ENCODE measurements at places on chromosomes 1 and 21.

DNA sequence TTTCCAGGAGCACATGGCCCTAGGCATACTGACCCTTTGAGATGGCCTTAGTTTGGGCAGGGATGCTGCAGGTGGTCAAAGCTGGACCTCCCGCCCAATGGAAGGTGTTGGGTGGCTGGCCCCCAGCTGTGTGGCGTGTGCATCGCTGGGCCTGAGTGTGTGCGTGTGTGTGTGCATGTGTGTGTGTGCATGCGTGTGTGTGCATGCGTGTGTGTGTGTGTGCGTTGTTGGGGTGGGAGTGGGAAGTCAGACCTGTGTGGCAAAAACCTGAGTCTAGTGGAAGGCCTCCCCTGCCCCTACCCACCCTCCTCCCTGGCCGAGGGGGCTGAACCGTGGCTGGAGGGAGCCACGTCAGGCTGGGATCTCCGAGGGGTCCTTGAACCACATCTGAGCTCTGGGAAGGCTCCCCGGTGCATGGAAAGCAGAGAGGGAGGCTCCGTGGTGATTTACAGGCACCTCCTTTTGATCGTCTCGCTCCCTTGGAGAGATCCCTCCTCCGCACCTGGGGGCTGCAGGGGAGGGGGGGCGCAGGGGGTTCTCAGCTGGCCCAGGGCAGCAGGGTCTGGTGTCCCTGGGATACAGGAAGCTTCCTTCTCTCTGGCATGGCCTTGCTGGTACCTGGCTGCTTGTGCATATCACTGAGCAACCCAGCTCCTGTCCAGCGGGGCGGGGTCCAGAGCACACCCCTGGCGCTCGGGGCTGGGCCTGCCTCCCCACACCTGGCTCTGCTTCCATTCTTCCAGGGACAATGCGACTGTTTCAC, 124.7 kb upstream of the WNT4 start:
- no peak for DNase-seq

- DNase-seq, result no peak
Observed at GRCh38 chr1:205677167-205677566, 3.1 kb downstream of the SLC45A3 start.

GRCh38 chr1:205963352-205964155, 20.3 kb upstream of the SLC26A9 start:
- DNase-seq, result no peak

- DNase-seq, result no peak
Observed at GRCh38 chr1:115057661-115058254, 28.1 kb downstream of the TSHB start.

GRCh38 chr1:63112155-63112900, 210.0 kb upstream of the FOXD3 start:
- no peak for DNase-seq

Data from stimulated activated CD8-positive, alpha-beta memory T cell treated with anti-CD3 and anti-CD28 coated beads, Interleukin-4, amount 100 ng/mL, for 1 hour (primary cell).